NCI-H774 (cell line): ENCODE measurements at places on chromosomes 3 and 15.

DNA sequence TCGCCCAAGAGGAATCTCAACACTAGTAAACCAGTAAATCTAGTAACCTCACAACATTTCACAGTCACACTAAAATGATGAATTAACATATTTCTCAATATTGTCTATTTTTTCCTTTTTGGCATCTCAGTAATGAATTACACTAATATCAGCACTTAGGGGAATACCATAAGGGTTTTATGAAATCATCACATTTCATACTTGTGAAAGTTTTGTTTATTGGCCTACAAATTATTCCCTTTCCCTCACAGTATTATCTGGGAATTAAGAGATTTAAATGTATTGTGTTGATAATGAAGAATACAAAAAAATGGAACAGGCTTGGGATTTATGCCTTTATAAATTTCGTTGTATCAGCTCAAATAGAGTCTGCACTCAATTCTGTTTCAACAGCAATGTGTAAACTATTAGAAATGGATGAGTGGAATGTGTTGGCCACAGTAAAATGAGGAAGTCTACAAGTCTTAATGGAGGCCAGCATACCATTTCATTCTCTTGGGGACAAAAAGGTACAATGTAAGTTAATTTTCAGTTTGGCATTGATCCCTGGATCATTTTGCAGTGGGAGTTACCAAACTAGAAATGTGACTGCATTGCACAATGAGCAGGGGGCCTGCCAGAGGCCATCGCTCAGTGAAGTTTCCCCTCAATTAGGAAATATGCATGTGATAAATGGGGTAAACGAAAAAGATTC lies 195.4 kb downstream of the FMN1 start:
- DNase-seq = no peak

GRCh38 chr15:27399241-27399640 lies 428.3 kb downstream of the GABRG3 start:
- DNase-seq = peak; percentile 44

DNA sequence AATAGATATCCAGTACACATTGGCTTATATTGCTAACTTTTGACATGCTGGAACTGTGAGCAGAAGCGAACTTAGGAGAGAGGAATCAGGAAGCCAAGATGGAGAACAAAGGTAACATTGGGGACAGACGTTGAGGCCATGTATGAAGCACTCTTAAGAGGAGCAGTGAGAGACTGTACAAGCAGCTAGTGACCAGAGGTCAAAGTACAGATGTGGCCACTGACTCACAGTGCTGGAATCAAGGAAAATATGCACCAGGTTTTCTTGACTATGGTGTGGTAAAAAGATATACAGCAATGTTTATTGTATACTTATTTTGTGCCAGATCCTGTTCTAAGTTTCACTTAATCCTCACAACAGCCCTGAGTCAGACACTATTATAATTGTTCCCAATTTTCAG lies 2.0 kb upstream of the IL20RB start:
- no peak for DNase-seq

GRCh38 chr15:70541511-70541910 lies 221.8 kb downstream of the UACA start:
- DNase-seq = no peak

DNA sequence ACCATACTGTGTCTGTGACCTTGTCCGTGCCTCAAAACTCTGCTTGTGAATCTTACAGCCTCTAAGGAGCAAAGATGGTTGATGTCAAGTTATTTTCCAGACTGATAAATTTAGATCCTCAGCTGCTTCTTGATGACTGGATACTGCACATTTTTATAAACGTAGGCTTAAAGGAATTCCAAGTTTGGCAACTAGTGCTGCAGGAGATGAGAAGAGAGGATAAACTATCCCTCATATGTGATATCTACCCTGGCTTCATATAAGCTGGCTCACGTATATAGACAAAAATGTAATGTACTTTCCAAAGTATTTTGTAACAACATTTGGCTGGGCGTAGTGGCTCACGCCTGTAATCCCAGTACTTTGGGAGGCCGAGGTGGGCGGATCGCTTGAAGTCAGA lies 89.6 kb downstream of the GMPS start:
- DNase-seq = no peak

DNA sequence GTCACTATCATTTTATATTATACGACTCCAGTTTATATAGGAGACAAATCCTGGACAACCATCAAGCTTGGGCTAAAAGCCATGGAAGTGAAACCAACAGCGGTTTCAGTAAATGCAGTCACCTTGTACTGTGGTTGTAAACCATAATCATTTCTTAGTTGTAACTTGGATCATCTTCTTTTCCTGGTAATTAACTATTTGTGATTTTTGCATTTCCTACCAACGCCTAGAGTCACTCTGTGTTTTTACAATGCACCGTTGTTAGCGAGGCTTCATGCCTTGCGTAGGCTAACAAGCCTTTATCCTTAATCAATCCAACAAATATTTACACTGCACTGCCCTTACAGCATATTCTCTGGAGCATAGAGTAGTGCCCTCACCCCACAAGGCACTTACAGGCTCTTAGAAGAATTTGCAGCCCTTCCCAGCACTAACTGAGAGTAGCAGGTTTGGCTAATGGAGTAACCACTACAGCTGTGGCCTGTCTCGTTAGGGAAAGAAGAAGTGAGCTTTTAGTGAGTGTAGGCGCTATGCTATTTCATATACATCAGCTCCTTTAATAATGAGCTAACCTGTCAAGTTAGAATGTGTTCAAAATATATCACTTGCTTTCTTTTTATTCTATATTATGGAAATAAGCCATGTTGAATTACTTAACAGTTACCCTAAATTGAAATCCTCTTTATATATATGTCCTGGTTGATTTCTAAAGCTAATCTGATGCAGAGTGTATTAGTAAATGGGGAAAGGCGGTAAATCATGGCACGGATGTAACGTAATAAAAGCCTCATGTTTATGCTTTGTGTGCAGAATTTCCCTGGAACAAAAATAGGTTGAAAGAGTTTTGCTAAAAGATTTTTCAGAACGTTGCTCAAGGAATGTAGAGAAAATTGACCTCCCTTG lies 62.8 kb downstream of the ABHD2 start:
- peak; percentile 38 for DNase-seq

DNA sequence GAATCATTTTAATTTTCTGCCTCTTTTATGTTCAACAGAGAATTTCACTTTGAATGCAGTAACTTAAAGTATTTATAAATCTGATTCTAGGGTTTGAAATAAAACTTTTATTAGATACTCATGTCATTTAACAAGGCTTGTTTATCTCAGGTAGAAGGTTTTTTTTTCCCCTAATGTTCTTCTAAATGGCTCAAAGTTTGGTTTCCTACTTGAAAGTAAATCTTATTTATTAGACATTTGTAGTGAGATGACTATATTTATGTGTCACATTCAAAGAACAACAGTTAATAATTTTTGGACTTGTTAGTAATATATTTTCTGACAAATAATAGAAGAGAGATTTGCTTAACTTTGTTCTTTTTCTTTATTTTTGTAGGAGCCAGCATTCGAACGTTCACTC lies 63.9 kb downstream of the NEO1 start:
- no peak for DNase-seq

GRCh38 chr3:8899876-8900460 lies 63.3 kb downstream of the RAD18 start:
- DNase-seq = no peak

DNA sequence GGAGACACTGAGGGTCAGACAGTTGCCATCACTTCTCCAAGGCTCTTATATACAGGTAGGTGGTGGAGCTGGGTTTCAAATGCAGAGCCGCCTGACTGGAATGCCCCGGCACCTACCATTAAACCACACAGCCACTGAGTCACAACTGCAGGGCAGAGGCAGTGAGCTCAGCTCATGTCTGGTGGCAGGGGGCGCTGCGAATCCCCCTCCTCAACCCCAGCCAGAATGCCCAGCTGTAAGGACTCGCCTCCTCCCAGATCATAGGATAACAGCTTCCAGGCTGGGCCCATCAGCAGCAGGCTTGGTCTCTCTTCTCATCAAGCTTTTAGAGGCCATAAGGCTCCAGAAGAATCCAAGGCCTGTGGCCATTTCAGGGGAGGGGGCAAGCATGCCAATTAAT lies 26.4 kb downstream of the ADCY5 start:
- DNase-seq = no peak

DNA sequence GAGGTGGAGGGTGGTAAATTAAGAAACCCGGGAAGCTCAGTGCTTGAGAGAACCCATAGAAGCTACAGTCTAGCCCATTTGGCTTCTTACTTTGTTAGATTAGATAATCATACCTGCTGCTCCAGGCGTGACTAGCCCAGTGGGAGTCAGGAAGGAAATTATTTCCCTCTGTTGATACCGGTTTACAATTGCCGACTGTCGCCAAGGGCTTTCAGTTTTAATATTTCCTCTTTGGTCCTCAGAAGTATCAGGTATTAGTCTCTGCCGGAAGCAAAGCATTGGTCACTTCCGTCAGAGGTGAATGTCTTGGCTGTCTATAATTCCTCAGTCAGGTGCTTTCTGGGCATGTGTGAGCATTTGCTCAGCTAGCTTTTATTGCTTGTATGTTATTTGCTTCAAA lies 75.2 kb downstream of the LPP start:
- DNase-seq = no peak

DNA sequence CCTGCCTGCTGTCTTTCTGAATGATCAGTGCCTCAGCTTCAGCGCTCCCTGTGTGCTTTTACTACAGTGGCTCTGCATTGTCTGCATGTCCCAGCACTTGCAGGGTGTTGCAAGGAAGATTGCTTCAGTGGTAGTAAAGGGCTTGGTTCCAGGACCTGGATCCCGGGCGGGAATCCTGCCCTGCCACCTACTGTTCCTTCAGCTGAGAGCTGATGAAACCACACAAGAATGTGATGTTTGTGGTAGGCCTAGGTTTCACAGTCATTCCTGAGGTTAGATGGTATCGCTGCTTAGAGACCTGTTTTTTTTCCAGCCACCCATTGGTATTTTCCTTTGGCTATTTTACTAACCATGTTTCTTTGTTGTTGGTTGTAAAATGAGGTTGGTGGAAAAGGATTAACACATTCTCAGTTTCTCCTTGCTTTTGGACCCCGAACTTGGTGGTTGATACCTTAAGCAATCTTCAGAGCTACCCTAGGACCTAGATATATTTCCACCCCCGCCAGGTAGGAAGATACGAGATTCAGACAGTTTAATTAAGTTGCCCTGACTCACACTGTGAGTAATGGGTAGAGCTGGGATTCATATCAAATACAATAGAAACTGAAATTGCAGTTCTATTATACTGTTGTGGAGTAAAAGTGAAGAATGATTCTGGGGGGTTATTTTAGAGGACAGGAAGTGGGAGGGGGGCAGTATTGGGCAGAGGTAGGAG lies 11.4 kb downstream of the GPR87 start:
- DNase-seq = no peak

- DNase-seq = no peak
These were observed 775.9 kb downstream of the SQOR start for GRCh38 chr15:46410705-46411104.

DNA sequence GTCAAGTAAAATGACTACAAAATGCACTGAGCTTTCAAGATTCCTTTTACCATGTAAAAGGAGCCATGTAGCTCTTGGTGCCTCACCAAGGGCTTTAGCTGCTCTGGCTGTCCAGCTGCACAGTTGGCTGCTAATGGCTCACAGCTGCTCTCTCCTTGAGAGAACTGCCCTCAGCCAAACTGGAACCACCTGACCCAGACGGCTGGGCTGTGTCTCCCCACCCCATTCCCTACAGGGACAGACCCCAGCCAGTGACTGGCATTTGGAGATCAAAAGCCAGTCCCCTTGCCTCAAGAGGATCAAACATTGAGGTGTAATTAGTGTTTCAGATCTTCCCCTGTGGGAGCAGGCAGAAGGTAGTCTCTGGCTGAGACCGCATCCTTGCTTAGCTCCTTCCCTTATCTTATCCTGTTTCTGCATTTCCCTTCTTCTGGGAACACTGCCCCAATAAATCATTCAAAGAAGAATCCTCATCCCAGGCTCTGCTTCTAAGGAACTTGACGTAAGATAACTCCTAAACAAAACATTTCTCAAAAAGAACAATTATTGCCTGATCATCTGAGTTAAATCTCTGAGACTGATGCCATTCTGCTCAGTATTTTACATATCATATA lies 28.6 kb upstream of the UBE2E2 start:
- no peak for DNase-seq

DNA sequence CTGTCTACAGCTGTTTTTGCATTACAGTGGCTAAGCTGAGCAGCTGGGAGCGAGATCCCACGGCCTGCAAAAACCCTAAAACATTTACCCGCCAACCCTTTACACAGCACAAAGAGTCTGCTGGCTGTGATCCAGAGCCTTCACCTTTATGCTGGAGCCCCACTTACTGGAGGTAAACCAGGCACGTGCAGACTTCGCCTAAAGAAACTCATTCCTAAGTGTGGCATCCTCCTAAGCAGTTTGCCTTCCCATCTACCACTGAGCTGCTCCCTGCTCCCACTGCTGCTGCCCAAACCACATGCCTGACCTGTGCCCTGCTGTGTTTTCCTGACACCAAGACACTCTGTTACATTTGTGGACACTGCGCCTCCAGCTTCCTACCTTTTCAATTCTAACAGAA lies 53.0 kb downstream of the CHSY1 start:
- no peak for DNase-seq

GRCh38 chr3:148931574-148931973 lies 59.8 kb upstream of the GYG1 start:
- no peak for DNase-seq

GRCh38 chr3:160012108-160012507 lies 23.5 kb downstream of the IL12A start:
- no peak for DNase-seq

DNA sequence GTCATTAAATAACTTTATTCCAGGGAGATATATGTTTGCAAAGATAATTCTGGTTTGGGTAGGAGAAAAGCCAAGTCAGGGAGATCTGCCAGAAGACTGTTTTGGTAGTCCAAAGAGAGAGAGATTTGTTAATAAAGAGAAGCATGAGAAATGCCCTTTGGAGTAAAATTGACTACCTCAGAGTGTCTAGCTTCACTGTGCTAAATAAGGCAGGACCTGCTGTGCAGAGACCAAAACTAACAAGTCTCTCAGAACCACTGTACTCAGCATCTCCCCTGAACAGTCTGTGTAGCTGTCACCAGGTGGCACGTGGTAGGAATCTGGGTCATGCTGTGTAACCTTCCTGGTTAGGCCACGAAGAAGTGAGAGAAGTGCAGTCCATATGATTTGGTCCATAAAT lies 31.6 kb upstream of the SLC35G2 start:
- DNase-seq = no peak

- DNase-seq = no peak
These were observed 3.1 kb downstream of the MYO1E start for GRCh38 chr15:59369597-59369996.

- no peak for DNase-seq
These were observed 112.5 kb downstream of the RSL24D1 start for GRCh38 chr15:55084216-55084615.

DNA sequence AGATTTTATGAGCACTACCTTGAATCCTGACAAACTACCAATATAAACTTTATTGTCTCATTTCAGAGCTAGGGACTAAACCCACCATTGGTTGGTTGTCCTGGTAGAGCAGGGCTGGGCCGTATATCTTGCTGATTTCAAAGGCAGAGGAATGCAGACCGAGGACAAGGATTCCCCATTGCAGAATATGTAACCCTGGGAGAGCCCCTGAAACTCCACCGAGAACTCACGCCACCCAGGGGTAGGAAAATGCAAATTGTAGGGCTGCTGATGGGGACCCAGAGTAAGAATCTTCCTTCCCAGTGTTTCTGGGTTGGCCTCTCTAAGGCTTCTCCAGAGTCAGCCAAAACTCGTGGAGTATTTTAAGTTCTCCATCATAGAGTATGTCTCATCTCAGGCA lies 235.3 kb downstream of the ABHD5 start:
- DNase-seq = no peak
